ENCODE measurements at places on chromosomes 4 and X.

GRCh38 chr4:144705601-144706590 is 59.9 kb downstream of the HHIP start:
- no peak for DNase-seq

GRCh38 chr4:54231768-54232688 is 2.9 kb downstream of the PDGFRA start:
- DNase-seq: no peak

- DNase-seq: no peak
Measured at GRCh38 chr4:44256414-44256813, 192.2 kb downstream of the KCTD8 start.

DNA sequence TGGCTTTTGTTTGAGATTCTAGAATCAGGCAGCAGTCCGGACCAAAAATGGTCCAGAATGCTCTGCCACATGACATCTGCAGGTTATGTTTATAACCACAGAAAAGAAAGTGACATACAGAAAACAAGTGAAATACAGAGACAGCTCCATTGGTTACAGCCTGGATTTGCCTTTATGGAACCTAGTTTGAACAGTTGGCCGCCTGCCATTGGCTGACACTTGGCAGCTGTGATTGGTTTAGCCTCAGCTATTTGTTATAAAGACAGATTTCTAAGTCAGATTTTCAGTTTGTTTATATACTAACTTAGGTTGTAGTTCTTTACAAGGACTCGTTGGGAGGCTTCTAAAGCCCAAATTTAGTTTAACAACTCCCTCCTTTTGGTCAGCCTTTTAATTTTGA is 40.8 kb upstream of the IL9R start:
- DNase-seq: no peak

DNA sequence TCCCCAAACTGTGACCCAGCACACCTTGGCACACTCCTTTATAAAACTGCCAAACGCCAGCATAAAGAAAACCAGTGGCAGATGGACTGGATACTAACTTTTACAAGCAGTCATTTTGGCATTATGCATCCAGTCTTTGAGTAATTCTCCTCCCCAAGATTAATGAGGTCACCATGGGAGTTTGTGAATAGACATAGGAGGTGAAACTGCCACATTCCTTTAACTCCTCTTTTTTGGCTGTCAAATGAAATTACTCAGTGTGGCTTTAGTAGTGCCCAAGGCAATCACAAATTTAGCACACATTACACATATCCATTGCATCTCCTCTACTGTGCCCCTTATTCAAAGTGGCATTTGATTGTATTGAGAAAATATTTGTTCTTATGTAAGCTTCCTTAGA is 315.3 kb upstream of the FGF13 start:
- no peak for DNase-seq

GRCh38 chr4:24114919-24115500 is 225.2 kb upstream of the PPARGC1A start:
- no peak for DNase-seq

- DNase-seq: no peak
Measured at GRCh38 chr4:100786481-100786880, 268.7 kb upstream of the EMCN start.

GRCh38 chr4:5753766-5754528 is 42.9 kb downstream of the EVC start:
- DNase-seq: no peak

DNA sequence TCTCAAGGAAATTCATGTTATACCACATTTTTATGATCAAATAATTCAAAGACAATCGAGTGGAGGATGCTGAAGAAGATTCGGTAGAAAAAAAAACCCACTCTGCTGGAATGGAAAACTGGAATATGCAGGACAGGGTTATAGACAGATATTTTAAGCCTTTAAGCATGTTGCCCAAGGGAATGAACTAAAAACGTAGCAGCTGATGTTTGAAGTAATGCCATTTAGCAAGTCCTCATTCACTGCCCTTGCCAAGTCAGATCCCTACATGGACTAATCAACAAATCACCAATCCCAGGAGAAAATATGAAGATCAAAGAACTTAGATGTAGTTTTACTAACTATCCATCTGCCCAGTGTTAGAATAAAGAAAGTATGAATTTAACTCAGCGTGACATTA is 75.6 kb upstream of the ETNPPL start:
- DNase-seq: no peak

DNA sequence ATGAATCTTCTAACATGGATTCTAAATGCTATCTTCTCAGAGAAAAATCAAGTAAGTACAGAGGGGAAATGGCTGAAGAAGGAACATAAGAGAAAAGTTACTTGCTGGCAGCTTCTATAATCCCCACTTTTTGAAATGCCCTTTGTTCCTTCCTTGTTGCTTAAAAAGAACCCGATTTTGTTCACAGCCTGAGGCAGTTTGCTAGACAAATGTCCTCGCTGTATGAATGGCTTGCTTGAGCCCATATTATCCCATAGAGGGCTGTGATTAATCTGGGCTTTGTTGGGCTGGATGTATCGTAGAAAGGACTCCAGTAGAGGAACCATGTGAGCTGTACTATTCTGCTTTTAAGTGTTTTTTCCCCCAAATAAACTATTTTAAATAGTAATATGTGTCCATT is 134.3 kb upstream of the FGF13 start:
- DNase-seq: no peak

GRCh38 chr4:145496292-145496691 is 14.6 kb downstream of the SMAD1 start:
- no peak for DNase-seq

DNA sequence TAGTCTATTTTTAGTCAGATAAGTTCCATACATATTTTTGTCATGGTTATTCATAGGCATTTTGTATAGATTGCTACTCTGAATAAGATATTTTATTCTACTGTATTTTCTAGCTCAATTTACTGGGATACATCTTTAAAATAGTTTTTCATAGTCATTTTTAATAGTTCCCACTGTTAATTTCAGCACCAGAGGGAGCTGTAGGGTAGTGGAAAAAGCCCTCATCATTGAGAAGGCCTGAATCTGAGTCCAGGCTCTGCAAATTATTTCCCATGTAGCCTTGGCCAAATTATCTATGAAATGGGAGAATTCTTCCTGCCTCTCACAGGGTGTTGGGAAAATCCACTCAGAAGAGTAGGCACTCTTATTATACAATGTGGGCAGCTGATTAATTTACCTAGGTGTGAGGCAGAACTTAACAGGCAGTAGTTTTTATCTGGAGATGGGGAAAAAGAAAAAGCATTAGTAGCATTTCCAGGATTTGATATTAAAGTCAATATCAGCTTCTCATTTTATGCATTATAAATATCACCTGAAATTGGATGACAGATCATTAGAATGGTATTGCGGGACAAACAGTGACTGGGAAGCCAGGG is 102.9 kb upstream of the PAQR3 start:
- no peak for DNase-seq

- DNase-seq: no peak
Measured at GRCh38 chr4:168719725-168720124, 222.9 kb downstream of the PALLD start.

- DNase-seq: no peak
Measured at GRCh38 chr4:3481113-3481531, 18.0 kb downstream of the DOK7 start.

GRCh38 chrX:23435575-23435974 is 100.9 kb downstream of the PTCHD1 start:
- DNase-seq: no peak

GRCh38 chr4:156190615-156191014 is 236.9 kb upstream of the CTSO start:
- DNase-seq: no peak

- DNase-seq: no peak
Measured at GRCh38 chrX:144295921-144296320, 412.1 kb downstream of the UBE2NL start.
